ENCODE measurements at places on chromosomes 12 and 14.
A peak's percentile ranks its signal among the peaks of the same experiment; 100 is the strongest.

DNA sequence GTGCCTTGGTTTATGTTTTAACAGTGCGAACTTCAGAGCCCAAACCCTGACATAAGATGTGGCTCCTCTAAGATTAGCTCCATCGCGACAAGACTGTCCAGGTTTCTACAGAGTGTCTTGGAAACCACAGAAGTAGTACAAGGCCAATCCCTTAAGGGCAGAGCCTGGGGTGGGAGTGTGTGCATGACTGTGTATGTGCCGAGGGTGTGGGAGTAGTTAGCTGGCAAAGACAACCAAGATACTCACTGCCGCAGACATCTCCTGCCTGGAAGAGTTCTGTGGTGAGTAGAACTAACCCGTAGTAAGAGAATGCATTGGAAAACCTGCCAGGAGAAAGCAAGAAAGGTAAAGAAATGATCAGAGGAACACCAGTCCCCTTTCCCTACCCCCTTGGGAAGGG, 54.1 kb downstream of the DAO start:
- no peak for DNase-seq

- DNase-seq, result no peak
Measured at GRCh38 chr14:97021571-97022168, 224.5 kb downstream of the VRK1 start.

DNA sequence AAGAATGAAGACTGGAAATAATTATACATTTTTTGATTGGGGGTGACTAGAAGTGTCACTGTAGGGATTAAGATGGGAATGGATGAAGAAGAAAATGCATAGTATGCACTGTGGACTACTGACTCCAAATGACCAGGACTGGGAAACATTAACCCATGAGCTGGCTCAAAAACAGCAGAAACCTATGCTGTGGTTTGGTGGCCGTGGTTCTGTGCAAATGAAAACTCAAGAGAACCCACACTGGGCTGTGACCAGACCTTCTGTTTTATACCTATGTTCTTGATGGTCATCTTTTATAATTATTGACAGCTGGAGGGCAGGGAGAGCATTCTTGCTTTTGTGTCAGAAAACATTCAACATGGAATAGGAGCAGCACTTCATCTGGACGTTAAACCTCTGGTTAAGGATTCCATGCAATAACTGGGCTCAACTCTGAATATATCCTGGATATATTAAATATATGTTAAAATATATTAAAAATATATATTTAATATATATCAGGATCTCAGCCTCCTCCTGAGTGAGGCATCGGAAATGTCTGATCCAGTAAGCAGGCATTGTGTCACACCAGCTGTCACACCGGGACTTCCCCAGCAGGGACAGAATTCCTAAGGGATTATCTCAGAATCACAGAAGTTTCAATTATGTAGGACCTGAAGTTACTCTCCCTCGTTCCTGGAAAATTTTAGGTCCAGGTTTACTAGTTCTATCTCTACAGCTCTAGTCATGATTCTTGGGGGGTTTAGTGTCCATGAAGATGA, 48.5 kb downstream of the BBS10 start:
- peak; percentile 43 for DNase-seq

DNA sequence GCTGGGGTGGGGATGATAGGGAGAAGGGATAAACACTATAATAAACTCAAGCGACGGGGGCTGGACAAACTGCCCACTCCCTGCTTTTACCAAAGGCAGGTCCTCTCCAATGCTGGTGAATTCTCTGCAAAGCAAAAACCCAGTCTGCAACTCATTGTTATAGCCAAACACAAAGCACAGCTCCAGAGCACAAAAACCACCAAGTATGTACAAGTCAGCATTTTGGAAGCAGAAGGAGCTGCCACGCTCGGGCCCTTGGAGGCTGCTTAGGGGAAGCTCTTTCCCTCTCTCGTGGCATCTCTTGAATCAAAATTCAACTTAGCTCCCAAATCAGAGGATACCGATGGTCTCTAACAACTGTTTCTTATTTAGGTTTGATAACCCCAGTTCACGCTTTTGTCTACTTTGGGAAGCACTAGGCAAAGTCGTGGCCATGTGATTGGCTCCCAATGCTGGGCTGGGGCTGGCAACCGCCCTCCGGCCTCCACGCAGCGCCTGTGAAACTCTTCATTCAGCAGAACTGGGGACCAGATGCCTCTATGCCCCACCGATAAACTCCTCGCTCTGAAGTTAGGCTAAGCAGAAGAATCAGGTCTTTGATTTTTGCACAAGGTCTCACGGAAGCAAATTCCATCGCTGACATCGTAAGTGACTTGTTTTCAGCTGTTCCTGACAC, 158.5 kb upstream of the FOXN3 start:
- no peak for DNase-seq

GRCh38 chr12:16076557-16076956, 165.4 kb downstream of the DERA start:
- DNase-seq, result peak; percentile 37

- no peak for DNase-seq
Measured at GRCh38 chr12:104598342-104599271, 141.9 kb downstream of the CHST11 start.

DNA sequence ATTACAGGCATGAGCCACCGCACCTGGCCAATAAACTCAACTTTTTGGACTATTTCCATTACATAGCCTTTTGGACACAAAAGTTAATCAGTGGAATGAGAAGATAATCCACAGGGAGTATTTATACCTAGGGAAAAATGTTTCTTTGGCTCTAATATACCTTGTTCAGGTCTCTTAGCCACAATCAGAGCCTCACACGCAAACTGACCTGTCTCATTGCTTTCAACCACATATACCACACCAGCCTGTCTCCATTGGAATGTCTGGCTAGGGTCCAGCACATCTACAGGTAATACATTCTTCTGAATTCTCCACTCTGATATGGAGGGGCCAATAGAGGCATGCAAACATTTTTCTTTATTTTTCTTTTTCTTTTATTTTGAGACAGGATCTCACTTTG, 3.8 kb upstream of the RBMS2 start:
- DNase-seq, result no peak

- DNase-seq, result peak; percentile 82
Measured at GRCh38 chr12:116376354-116377193, 99.1 kb upstream of the MED13L start.

- DNase-seq, result peak; percentile 8
Measured at GRCh38 chr12:15638231-15638630, 151.0 kb downstream of the EPS8 start.

DNA sequence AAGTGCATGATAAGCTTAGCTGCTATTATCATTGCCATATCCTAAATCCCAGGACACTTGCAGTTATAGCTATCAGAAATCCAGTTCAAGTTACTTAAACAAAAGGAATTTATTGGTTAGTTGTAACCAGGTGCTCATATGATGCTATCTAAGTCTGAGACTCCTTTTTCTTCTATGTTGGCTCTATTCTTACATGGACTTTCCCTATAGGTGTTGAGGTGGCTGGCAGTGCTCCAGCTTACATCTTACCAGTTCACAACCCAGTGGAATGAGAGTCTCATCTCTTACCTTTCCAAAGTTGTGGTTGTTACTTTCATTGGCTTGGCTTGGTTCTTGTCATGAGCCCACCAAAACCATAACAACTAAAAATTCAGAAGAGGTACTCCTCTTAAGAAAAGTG, 94.6 kb downstream of the DACT1 start:
- no peak for DNase-seq

GRCh38 chr12:14654416-14654815, 42.0 kb downstream of the GUCY2C start:
- no peak for DNase-seq

DNA sequence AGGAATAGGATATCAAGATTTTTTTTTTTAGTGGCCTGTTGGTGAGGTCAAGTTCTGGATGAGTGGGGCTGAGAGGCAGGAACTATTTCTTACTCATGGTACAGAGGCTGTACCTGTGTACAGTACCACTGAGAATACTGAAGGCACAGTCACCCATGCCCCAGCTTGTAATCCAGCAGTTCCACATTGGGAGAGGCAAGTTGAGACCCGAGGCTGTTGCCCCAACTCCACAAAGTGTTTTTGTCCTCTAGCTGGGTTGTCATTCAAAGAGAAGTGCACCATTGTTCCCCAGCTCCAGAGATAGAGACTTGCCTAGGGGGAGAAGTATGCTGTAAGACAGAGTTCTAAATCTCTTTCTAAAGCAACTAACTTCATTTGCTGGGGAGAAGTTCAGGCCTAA, 38.7 kb downstream of the ARID2 start:
- DNase-seq, result no peak

DNA sequence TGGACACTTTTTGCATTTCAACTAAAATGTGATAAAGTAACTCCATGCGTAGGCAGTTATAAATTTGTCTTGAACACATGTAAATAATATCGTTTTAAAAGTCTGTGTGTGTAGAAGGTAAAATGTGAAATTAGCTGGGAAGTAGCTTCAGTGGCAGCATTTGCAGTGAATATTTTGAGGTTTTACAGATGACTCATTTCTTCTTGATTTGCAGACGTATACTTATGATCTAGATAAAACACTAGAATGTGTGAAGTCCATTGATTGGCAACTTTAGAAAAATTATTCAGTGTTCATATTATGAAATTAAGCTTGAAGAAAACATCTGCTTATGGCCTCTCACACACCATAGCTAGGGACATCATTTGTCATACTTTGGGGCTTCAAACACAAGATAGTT, 788.6 kb upstream of the NOVA1 start:
- no peak for DNase-seq

Data from EL (cell line).